Fibroblast of villous mesenchyme (primary cell): ENCODE measurements at places on chromosomes 16 and 17. TPM values are rescaled to one million over a fixed set of nuclear protein-coding genes. Genes with fewer than 3 reads are reported as not detected.

GRCh38 chr17:34306466-34306865 is 12.8 kb upstream of the CCL8 start:
- peak; percentile 57 for DNase-seq

CACNG5 gene
- not detected in 2 replicates for total RNA-seq

TRIM16 gene
- 30.0 and 55.3 TPM in 2 replicates for total RNA-seq

GRCh38 chr16:67384778-67385510 is 8.4 kb downstream of the TPPP3 start:
- no peak for DNase-seq

CRISPLD2 gene
- 44.0 and 87.3 TPM in 2 replicates for total RNA-seq
